ENCODE measurements at places on chromosomes 4 and X.

DNA sequence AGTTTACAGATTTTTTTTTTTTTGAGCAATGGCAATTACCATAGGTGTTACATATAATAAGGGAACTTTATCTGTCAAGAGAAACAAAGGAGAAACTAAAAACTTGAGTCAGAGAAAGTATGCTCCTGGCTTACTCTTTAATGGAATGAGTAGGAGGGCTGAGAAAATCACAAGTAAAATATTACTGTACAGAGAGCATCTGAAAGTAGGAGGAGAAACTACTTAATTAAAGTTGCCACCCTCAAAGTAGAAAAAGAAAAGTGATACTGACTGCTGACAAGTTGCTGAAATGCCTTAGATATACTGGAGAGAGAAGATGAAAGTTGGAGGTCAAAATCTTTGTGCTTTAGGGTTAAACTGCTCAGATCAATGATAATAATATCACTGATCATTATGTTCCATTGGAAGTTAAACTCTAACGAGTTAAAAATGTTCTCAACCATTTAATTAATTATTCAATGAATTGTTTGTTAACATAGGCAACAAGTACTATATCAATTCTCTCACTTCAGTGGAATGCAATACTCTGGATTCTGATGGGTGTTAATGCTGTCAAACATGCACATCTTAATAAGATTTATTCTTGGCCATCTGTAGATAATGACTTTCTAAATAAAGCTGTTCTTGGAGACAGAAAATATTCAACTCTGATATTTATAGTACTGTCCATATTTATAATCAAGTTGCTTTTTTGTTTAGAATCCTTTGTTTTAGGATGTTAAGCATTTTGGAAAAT is 61.2 kb upstream of the CAMK2D start:
- DNase-seq = no peak

- peak; percentile 96 for DNase-seq
Measured at GRCh38 chr4:15451866-15452765, 17.6 kb upstream of the CC2D2A start.

DNA sequence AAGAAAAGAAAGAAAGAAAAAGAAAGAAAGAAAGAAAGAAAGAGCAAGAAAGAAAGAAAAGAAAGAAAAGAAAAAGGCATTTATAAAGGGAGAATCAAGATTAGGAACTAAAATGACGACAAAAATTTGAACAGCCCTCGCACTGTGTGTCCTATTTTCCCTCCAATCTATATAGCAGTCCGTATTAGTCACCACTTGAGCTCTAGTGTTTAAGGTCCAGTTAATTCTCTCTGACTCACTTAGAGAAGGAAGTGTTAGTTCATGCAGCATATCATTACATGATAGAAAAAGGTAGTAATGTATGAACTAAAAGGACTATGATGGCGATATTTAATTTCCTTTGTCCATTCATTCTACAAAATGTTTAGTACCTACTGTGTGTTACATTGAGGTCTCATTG is 122.7 kb downstream of the CBLL2 start:
- no peak for DNase-seq

GRCh38 chr4:184416913-184417734 is 57.2 kb downstream of the IRF2 start:
- DNase-seq = peak; percentile 45

- peak; percentile 71 for DNase-seq
Measured at GRCh38 chrX:119423631-119424030, 24.5 kb downstream of the SLC25A43 start.

DNA sequence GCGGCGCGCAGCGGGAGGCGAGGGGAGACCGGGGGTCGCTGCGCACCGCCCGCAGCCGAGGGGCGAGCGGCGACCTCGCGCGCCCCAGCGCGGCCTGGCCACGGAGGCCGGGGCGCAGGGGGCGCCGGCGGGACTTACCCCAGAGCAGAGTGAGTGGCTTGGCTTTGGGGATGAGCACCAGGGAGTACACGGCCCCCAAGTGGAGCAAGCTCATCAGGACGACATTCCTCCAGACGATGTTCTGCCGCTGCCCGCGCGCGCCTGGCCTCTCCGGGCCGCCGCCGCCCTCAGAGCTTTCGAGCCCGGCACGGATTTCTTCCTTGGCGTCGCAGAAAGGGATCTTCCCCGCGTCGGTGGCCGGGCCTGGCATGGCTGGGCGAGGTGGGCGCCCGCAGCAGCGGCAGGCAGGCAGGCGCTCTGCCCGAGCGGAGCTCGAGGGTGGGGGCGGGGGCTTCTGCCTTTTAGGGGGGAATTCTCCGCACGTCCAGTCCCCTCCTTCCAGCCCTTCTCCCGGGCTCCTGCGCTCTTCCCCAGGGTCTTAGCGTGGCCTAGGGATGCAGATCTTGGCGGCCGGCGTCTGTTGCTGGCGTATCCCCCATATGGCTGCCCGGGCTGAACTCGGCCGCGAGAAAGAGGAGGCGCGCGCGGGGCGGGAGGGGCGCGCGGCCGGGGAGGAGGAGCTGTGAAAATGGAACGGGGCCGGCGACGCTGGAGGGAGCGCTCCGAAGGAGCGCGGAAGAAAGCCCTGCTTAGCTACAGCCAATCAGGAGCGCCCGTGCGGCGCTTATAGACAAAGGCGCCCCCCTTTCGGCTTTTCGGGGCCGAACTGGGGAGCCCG is at the start of gene SCD5:
Gene SCD5 (minus strand): TSS at position 629 of the 838 bp plus-strand sequence. CDS start 259 bp downstream, at position 370.
- DNase-seq = peak; percentile 86

GRCh38 chr4:42995343-42995944 is 102.9 kb downstream of the GRXCR1 start:
- peak; percentile 46 for DNase-seq

DNA sequence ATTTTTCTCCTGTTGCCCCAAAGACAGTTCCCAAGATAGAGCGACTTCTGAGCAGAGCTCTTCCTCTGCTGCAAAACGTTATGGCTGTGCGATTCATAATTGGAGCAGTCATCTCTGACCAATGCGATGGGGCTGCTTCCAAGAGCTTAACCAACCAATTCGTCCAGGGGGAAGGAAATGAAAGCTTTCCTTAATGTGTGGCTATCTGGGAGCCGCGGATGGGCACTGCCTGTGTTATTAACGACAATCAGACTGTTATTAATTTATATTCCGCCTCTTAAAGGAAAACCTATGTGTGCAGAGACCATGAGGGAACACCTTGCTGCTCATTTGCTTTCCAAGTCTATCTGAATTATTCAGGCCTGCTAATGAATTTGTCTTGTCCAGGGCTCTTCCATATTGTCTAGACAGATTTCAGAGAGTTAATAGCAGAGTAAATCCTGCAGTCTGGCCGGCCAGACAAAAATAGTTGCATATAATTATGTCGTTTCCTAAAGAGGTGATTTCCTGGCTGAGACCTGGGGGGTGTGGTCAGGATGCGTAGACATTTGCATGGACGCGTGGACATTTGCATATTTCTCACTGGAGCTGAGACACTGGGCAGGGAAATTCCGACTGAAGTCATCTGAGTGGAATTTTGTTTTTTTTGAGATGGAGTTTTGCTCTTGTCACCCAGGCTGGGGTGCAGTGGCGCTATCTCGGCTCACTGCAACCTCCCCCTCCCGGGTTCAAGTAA is 135.4 kb downstream of the HMX1 start:
- DNase-seq = no peak

DNA sequence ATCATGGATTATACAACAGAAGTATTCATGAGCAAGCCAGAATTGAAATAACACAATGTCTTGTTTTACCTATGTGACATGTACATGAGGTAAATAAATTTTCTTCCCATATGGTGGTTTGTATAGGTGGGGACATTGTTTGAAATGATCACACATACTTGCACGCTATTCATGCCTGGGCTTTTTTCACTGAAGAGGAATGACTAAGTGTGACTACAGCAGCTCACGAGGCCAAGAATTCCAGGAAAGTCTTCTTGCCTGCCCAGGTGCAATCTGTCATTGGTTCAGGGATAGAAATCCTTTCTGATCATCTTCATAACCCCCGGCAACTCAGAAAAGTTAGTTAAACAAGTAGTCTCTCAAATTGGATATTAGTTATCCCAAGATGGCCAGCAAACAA is 36.3 kb upstream of the AREG start:
- peak; percentile 39 for DNase-seq

GRCh38 chrX:148372925-148373324 is 127.5 kb upstream of the AFF2 start:
- no peak for DNase-seq

GRCh38 chr4:114986133-114986532 is 127.3 kb downstream of the NDST4 start:
- DNase-seq = no peak

DNA sequence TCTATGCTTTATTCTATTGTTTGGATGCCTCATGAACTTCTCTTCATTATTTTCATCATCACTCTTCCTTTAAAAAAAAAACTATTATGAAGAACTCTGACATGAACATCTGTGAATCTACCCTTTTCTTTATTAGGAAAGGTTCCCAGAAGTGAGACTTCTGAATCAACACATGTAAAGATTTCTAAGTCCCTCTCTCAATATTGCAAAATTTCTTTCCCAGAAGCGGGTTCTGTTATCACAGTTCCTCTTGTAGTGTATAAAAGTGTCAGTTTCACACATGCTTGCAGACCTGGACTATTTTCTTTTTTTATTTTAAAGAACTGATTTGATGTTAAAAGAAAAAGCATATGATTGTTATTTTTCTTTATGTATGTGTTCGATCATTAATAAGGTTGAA is 330.8 kb upstream of the KLF3 start:
- peak; percentile 21 for DNase-seq

GRCh38 chr4:176188654-176189053 is 6.7 kb downstream of the SPATA4 start:
- no peak for DNase-seq

GRCh38 chr4:6562931-6563901 is 11.8 kb upstream of the MAN2B2 start:
- no peak for DNase-seq

- DNase-seq = no peak
Measured at GRCh38 chr4:164683040-164683439, 70.9 kb upstream of the SMIM31 start.

GRCh38 chr4:40507977-40508376 is 121.7 kb downstream of the RBM47 start:
- no peak for DNase-seq

- DNase-seq = peak; percentile 70
Measured at GRCh38 chr4:20393486-20394100, 141.9 kb downstream of the SLIT2 start.

GRCh38 chr4:73751166-73751565 is 10.8 kb downstream of the CXCL8 start:
- peak; percentile 60 for DNase-seq

DNA sequence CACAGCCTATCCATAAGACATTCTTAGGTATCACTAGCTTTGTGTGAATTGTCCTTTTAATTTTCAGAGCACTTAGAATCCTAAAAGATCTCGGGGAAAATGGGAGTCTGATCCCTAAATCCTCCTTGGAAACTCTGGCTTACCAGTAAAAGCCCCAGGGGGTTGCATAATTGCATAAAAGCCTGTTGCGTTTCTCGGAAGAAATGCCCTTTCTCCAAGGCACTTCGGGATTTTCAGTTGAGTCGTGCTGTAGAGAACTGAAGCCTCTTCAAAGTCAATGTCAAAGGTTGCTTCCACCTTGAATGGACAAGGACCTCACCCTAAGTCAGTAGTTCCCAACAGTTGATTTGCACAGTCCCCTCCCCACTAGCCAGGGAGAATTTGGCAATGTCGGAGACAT is 20.8 kb downstream of the FAM184B start:
- no peak for DNase-seq

DNA sequence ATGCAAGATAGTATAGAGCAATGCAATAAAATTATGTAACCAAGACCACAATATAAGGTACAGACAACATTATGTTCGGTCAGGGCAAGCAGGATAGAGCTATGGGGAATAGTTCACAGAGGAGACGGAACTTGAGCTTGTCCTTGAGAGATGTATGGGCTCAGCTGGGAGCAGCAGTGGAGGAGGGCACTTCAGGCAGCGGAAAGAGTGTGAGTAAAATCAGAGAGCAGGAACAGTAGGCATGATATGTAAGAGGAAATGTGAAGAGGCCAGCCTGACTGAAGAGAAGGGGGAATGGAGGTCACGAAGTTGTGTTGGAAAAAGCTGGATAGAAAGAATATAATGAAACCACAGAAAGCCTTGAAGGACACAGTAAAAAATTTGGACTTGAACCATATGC is 217.2 kb upstream of the NOCT start:
- DNase-seq = no peak

- no peak for DNase-seq
Measured at GRCh38 chr4:104879854-104880253, 266.8 kb upstream of the TET2 start.

DNA sequence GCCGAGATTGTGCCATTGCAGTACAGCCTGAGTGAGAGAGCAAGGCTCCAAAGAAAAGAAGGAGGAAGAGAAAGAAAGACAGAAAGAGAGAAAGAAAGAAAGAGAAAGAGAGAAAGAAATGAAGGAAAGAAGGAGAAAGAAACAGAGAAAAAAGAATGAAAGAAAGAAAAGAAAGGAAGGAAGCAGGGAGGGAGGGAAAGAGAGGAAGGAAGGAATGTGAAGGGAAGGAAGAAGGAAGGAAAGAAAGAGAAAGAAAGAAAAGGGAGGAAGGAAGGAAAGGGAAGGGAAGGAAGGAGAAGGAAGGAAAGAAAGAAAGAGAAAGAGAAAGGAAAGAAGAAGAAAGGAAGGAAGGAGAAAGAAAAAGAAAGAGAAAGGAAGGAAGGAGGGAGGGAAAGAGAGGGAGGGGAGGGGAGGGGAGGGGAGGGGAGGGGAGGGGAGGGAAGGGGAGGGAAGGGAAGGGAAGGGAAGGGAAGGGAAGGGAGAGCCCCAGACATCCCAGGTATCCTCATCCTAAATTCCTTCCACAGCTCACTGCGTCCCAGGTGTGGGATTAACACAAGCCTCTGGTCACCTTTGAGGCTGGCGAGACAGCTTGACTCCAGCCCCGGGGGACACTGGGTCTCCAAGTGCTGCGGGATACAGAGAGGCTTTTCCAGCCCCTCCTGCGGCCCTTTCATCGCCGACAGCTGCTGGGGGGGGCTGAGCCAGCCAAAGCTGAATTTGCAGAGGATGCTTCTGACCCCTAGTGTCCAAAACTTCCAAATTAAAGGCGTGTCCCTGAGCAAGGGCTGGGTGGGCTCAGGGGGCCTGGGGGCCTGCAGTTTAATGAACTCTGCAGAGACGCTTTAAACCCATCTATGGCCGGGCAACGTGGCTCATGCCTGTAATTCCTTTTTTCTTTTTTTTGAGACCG is 24.2 kb upstream of the CSF2RA start:
- DNase-seq = no peak
